ENCODE measurements at places on chromosomes 13 and 19. TPM values are rescaled to one million over a fixed set of nuclear protein-coding genes. Genes with fewer than 3 reads are reported as not detected.

CYP4F12 gene
- total RNA-seq: not detected

GRCh38 chr19:13024126-13024950, 29.1 kb downstream of the NFIX start:
- no peak for DNase-seq

TEKTIP1 gene
- 1.4 TPM for total RNA-seq

DNA sequence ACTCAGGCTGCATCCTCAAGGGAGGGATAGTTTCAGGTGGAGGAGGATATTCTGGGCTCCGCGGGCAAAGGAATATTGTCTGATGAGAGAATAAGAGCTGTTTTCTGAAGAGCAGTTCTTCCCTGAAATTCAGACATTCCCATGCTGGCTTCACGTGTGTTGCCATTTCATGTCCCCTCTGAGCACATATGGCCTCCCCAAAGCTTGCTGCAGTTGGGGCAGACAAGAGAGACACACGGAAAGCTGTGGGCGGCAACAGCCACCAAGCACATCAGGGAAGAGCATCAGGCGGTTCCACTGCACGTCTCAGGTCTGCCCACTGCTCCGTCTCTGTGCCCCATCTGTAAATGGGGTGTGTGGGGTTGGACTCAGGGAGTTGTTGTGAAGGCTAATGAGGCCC, 247.5 kb upstream of the TSHZ3 start:
- no peak for DNase-seq

GRCh38 chr13:78596736-78597601, 6.4 kb downstream of the POU4F1 start:
- peak; percentile 61 for DNase-seq

- DNase-seq: no peak
Measured at GRCh38 chr13:28865149-28865744, 45.1 kb downstream of the MTUS2 start.

GRCh38 chr19:10158071-10158470, 36.7 kb downstream of the DNMT1 start:
- no peak for DNase-seq

DNA sequence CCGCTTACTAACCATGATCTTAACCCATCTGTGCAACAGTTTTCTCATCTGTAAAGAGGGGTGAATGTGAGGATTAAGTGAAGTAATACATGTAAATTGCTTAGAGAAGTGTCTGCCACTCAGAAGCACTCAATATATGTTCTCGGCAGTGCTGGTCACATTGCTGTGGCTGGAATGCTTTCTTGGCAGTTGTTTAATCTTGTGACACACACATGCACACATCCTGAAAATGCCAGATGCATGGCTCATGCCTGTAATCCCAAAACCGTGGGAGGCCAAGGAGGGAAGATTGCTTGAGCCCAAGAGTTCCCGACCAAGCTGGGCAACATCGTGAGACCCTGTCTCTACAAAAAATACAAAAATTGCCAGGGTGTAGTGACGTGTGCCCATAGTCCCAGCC, 4.9 kb upstream of the DMKN start:
- no peak for DNase-seq

GRCh38 chr13:109720758-109721184, 65.6 kb downstream of the IRS2 start:
- DNase-seq: no peak

- no peak for DNase-seq
Measured at GRCh38 chr13:39035204-39035603, 2.7 kb downstream of the PROSER1 start.

GRCh38 chr13:43221611-43222010, 198.2 kb downstream of the DNAJC15 start:
- no peak for DNase-seq

DNA sequence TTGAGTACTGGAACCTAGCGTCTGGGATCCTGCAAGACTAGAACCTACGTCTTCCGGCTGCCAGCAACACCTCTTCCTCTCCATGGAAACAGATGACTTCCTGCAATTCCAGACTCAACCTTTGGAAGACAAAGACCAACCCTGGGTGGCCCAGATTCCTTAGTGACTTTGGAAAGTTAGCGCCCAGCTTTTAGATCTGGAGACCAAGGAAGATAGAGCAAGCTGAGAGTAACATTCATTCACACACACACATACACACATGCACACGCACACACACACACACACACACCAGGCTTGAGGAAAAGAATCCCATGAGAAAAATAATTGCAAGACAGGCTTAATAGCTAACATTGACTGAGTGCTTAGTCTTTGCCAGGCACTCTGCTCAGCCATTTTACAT, 788.9 kb downstream of the UQCRFS1 start:
- DNase-seq: no peak

LMTK3 gene
- 3.6 TPM for total RNA-seq

DNA sequence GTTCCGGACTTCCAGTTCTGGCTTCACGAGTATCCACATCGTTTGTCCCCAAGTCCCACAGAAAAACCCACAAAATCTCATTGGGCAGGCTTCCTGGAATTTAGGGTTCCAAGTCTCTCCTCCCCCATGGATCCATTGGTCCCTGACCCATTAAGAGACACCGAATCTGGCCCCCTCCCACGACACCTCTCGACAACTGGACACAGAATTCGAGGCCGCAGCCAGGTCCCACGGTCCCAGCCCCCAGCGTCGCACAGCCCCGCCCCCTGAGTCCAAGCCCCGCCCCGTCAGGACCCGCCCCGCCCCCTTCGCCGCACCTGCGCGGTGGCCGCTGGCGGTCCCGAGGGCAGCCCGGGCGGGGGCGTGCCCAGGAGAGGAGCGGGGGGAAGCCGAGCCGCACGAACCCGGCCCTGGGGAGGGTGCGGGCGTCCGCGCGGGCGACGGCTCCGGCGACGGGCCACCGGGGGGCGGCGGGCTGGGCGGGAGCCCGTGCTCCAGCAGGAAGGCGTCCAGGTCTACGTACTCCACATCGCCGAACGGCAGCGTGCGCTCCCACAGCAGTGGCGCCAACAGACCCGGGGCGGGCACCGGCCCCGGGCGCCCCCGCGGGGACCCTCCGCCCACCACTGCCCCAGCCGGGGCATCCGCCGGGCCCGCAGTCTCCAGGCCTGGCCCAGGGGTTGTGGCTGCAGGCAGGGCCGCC, 1.8 kb downstream of the DBP start:
- DNase-seq: peak; percentile 93

FAM83E gene
- 5.1 TPM for total RNA-seq

FXYD7 gene
- not detected for total RNA-seq

PLPPR3 gene
- total RNA-seq: not detected

XRCC1 gene
- total RNA-seq: 27.5 TPM

PRDX2 gene
- total RNA-seq: 277 TPM

- no peak for DNase-seq
Measured at GRCh38 chr19:14441041-14441938, 8.2 kb downstream of the PKN1 start.

- no peak for DNase-seq
Measured at GRCh38 chr19:19103167-19103566, 35.1 kb downstream of the TMEM161A start.

DNA sequence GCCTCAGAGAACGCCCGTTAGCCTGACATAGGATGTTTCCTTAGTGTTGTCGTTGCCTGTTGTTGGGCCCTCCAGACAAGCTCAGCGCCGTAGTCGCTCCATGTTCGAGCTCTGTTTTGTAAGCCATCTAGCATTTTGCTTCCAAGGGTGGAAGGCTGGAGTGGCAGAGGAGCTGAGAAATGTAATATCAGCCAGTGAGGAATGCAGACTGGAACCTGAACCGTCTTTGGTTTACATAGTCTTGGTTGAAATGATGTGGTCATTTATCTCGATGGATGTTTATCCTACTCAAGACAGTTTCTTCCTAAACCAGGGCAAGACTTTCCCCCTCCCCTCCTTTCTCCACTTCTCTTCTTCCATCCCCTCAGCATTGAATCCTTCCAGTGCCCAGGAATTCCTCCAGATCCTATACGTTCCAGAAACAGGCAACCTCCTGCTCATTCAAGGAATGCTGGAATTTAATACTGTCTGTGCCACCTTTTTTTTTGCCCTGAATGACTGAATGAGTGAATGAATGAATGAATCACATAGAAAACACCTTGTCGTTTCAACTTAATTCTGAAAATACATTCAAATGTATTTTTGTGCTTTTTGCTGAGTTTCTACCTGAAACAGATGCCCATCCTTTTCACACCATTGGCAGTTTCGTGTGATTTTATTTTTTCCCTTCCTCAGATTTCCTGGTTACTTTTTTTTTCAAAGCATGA, 109.5 kb upstream of the MBNL2 start:
- no peak for DNase-seq

- peak; percentile 66 for DNase-seq
Measured at GRCh38 chr19:916645-917322, 349 bp upstream of the KISS1R start.

DNA sequence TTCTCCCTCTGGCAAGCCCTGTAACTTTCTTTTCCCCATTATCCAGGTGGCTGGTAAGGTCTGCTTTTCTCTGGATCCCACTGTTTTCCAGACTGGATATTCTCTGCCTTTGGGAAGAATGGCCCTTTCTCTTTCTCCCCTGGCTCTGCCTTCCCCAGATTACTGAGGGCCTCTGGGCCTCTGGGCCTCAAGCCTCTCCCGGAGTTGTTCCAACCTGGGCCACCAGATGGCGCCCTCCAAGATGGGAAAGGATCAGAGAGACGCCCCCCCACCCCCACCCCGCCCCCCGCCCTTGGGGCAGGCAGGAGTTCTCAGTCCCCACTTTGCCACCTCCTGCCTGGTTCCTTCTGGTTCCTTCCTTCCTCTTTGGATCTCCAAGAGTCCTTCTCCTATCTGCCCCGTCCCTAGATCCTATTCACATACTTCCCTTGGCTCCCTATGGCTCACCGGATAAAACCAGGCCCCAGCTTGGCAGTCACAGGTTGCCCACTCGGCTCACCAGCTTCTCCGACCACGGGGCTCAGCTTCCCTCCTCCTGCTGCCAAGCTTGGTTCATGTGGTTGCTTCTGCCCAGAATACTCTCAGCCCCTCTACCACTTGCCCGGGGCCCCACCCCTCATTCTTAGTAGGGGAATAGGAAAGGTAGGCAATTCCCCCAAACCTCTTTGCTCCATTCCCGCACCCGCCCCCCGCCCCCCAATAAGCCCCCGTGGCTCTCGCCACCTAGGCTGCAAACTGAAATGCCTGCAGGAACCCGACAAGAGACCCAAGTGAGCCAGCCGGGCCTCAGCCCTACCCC, 13.1 kb downstream of the EPS8L1 start:
- DNase-seq: peak; percentile 94

- no peak for DNase-seq
Measured at GRCh38 chr19:18390065-18390907, 4.3 kb downstream of the GDF15 start.
